ENCODE measurements at places on chromosomes 16 and 17.

DNA sequence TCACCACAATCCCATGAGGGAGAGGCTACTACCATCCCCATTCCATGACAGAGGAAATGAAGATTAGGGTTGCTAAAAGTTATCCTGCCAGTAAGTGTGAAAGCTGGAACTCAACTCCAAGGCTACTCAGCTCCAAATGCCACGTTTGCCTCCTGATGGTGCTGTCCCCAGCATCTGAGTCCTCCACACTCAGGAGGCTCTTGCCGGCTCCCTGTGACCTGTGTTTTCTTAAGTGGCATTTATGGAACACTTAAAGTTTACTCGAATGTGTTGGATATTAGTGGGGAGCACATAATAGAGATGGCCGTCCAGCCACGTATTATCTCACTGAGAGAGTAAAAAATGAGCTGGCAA lies 267.9 kb downstream of the CBLN1 start:
- no peak for DNase-seq

DNA sequence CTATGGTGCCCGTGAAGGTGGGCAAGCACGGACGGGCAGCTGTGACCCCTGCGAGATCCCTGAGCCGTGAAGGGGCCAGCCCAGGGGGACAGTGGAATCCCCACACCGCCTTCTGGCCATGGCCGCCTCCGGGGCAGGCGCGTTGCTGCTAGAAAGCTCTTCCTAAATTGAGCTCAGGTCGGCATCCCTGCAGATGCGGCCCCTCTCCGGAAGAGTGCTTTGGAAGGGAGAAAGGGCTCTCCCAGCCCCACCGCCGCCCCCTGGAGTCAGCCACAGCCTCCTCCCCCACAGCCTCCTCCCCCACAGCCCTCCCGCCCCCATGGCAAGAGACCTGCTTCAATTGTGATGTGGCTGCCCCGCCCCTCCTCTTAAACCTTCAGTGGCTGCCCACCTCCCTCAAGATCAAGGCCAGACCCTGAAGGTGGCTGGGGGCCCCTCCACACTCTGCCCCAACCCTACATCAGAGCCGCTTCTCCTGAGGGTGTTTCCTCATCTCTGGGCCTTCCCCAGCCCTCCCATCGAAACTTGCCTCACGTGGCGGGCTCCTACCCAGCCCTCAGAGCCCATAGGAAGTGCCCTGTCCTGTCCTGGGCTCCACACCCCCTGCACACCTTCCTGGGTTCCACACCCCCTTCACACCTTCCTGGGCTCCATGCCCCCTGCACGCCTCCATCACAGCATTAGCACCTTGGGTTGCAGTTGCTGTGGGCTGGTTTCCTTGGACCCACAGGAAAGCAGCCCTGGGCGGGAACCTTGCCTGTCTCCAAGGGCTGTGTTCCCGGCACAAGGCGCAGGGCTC lies 5.5 kb upstream of the CBFA2T3 start:
- DNase-seq = no peak

DNA sequence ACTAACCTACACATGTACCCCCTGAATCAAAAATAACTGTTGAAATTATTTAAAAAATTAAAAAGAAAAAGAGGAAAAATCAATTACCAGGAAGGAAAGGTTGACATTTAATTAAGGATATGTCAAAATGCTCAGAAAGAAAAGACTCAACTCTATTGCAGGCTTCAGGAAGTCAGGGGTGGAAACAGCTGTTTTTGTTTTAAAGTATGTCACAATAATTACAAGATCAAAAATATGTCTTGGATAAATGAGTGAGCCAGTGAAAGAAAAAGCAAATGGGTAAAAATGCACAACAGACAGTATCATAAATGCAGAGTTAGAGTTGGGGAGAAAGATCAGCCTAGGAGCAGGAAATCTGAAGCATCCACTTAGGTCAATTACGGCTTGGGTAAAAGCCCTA lies 146.0 kb downstream of the CDH11 start:
- DNase-seq = no peak

DNA sequence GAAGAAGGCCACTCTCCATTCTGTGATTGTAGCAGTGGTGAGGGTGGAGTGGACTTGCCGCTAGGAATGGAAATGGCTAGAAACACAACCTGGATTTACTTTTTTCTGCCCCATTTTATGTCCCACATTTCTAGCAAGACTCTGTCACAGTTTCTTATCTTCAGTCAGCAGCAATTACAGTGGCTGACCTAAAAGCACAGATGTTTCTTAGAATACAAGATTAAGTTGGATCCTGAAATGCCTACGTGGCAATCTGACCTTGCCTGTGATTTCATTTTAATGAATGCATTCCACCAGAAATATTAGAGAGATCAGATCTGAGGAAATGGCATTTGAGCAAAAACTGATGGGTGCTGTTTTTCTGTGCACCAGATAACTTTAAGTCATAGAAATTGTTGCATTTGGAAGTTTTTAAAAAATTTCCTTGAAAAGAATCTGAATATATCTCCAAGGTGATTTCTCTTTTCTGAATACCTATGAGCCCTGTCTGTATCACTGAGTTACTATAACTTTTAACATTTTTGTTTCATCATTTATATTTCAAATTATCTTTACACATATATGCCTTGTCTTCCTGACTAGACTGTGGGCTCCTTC lies 5.4 kb downstream of the HEATR3 start:
- DNase-seq = no peak

- no peak for DNase-seq
These were observed 4.0 kb upstream of the FA2H start for GRCh38 chr16:74778646-74779045.

GRCh38 chr16:60776281-60776680 lies 1260.0 kb downstream of the CDH8 start:
- DNase-seq = no peak

DNA sequence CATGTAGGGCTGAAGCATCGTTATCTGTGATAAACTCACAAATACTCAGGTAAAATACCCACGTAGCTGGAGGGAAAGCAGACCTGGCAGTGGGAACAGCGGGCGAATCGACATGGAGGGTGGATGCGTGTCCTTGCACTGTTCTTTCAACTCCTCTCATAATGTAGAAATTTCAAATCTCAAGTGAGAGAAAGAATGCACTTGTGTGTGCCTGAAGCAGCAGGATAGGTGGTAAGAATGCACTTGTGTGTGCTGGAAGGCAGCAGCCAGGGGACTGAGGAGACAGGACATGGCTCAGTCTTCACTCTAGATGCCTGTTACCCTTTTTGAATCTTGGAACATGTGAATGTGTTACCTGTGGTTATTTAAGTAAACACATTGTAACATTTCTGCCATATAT lies 10.4 kb downstream of the IFT140 start:
- no peak for DNase-seq

DNA sequence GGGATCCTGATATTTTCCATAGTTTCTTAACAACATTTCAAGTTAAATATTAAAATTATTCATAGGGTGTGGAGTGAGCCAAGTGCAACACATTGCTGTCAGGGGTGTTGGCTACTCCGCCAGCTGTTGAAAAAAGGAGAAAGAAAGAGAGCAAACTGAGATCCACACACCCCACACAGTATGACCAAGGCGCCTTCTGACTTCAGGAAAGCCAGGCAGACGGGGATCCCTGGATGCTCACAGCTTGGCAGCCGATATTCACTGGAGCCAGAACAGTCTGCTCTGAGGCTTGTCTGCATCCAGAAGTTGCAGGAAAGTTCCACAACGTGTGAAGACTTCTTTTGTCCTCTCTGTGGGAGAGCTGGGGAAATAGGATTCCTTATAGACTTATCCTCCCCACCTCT lies 9.3 kb downstream of the CHD9NB start:
- DNase-seq = no peak

- DNase-seq = peak; percentile 21
These were observed 87.8 kb downstream of the SMG6 start for GRCh38 chr17:2215616-2216364.

DNA sequence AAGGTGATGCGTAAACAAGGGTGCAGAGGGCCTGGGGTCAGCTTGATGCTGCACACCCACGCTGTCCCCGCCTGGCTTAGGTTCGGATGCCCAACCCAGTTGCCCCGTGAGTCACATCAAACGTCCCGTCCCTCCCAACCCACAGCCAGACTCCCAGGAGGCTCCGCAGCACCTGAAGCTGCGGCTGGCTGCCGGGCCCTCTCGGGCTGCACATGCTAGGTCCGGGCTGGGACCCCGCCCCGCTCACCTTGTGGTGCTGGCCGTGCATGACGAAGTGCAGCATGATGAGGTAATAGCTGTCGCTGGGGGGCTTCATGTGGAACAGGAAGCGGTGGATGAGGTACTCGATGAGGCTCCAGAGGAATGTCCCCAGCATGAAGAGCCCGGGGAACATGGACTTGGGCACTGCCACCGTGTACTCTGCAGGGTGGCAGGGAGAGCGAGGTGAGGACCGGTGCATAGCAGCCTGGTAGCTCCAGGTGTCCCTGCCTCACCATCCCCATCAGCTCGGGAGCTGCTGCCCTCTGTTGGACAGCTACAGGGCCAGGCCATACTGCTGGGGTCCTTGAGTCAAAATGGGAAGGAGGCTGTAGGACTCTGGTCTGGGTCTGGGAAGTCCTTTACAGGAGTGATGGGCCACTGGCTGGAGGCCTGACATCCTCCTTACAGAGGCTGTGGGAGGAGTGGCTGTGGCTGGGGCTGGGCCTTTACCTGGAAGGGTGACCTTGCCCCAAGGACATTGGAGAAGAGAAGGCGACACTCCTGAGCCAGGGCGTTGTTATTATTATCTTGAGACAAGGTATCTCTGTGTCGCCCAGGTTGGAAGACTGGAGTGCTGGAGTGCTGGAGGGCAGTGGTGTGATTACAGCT lies 18.3 kb upstream of the MLKL start:
- DNase-seq = no peak

GRCh38 chr16:74698222-74698621 lies 2.4 kb downstream of the MLKL start:
- no peak for DNase-seq

DNA sequence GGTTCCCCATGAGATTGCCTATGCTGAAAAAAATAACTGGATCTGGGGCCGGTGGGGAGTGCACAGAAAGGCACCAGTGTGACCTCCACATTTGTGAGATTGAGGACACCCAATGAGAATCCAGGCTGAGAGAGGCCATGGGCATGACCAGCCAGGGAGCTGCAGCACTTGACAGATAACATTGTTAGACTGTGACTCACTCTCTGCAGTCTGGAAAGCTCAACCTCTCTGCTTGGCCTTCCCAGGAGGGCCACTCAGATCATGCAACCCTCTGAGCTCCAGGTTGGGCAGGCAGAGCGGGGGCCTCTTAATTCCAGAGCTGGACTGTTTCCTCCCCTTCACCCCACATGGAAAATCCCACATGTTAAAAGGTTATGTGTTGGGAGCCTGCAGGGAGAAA lies 30.1 kb downstream of the FZD2 start:
- DNase-seq = peak; percentile 58

GRCh38 chr16:1687427-1688316 lies 9.6 kb downstream of the JPT2 start:
- no peak for DNase-seq

- no peak for DNase-seq
These were observed 6.5 kb downstream of the RGS11 start for GRCh38 chr16:269061-269796.

DNA sequence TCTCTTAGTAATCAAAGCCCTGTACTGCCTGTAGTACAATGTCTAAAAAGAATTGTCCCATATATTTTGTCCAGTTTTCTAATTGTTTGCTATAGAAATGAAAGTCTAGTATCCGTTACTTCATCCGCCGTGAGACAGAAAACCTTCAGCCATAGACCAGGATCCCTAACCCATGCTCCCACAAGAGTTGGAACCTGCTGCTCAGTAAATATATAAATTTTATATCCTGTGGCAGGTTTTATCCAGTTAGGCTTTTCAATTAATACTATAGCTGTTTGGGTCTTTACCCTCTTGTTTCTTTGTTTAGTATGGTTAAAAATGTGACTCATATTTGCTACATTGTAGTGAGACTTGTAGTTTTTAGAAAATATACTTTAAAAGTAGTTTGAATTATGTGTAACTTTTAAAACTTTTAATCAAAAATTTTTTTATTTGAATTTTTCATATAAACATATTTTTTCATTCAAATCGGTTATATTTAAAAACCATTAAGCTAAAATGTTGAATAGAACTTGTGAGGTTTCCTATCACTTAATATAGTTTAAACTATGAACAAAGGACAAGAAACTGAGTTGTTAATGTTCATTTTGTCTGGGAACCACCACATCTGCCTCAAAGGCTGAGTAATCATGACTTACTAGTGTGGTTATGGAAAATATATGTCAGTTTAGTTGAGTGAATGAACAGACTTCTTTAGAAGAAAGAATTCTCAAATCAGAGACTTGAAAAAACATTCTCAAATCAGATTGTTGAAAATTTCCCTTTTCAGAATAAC lies 54.8 kb downstream of the VMP1 start:
- DNase-seq = no peak

- no peak for DNase-seq
These were observed 117.9 kb downstream of the SPACA3 start for GRCh38 chr17:33109336-33110072.

GRCh38 chr16:2223942-2224486 lies 623 bp downstream of the E4F1 start:
- DNase-seq = peak; percentile 59

DNA sequence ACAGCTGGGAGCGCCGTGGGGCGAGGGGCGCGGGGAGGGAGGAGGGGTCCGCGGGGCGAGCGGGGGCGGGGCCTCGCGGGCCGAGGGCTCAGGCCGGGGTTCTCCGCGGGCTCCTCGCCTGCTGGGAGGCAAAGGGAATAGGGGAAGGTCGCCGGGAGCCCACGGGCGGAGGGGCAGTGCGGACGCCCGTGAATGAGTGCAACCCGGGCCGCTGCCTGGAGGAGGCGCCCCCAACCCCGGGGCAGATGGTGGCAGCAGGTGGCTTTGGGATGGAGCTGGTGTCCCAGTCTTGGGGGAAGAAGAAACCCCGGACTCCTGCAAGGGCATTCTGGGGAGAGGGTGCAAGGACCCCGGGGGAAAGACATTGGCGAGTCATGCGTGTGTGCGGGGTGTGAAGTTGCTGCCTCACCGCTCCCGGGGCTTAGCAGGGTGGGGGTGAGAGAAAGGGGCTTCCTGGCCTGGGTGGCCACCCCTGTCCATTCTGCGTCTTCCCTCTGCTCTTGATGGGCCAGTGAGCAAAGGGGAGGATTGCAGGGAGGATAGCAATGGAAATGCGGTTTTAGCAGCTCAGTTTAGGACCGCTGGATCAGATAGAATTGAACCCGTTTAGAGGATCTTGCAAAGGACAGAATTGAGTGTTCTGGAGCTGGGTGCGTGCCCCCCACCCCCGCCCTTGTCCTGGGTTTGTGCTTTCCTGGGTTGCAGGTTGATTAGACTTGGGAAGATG lies 526 bp downstream of the KIAA0513 start:
- DNase-seq = peak; percentile 42

- no peak for DNase-seq
These were observed 32.7 kb upstream of the SSTR2 start for GRCh38 chr17:73132085-73132492.

GRCh38 chr17:14826358-14826757 lies 438.8 kb downstream of the PMP22 start:
- no peak for DNase-seq

DNA sequence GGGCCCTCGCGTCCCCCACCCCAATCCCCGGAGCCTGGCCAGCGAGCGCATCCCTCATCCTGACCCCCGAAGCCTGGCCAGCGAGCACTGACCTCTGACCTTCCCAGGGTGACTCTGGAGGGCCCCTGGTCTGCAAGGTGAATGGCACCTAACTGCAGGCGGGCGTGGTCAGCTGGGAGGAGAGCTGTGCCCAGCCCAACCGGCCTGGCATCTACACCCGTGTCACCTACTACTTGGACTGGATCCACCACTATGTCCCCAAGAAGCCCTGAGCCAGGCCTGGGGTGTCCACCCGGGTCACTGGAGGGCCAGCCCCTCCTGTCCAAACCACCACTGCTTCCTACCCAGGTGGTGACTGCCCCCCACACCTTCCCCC lies 2.3 kb downstream of the TPSD1 start:
- DNase-seq = no peak

GRCh38 chr17:31266042-31266441 lies 31.0 kb downstream of the OMG start:
- DNase-seq = no peak
